ENCODE measurements at places on chromosomes 12 and 14.

DNA sequence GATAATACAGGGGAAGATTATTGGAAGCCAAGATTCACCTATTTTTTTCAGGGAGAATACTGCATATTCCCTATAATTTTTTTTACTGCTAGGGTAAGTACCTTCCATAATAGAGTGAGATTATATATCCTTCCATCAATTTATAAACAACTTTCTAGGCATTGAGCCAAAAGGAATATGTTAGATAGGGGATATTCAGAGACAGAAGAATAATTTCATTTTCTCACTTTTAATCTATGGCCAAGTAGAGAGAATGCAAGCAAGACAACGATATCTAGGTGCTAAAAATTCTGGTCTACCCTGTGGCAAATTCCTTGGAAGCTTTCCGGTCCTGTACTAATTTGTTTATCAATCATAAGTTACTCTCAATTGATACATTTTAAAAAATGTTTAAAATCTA lies 69.7 kb upstream of the STAC3 start:
- DNase-seq = no peak

DNA sequence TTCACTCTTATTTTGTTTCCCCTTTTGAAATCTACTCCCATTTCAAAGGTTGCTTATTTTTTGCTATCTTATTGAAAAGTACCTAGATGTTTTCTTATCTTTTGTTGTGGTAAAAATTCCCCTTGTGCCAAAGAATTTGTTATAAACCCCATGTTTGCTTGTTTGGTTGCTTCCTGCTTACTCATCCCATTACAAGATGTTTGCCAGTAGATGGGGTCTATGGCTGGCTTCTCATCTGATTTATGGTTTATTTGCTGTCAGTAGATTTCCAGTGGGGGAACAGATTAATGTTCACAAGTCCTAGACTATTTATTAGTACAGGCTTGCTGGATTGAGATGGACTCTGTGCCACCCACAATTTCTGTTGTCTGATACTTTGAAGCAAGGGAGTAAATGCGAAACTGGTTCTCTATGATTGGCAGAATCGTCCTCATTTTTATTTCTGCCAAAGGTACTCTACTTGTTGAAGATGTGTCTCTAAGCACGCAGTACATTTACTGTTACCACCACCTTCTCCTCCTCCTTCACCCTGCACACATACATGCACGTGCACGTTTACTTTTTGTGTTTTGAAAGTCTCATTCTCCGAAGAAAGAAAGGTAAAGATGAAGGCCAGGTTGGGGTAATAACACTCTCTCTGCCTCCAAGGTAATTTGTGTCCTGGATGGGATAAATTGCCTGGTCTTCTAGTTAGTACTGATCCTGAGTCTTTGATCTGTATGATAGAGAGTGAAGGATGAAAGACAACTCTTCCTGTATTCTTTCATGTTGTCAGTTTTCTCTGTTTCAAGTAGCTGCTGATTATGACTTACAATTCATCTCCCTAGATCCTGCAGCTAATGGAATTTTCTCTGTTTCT lies 117.2 kb upstream of the ATP2B1 start:
- DNase-seq = no peak

DNA sequence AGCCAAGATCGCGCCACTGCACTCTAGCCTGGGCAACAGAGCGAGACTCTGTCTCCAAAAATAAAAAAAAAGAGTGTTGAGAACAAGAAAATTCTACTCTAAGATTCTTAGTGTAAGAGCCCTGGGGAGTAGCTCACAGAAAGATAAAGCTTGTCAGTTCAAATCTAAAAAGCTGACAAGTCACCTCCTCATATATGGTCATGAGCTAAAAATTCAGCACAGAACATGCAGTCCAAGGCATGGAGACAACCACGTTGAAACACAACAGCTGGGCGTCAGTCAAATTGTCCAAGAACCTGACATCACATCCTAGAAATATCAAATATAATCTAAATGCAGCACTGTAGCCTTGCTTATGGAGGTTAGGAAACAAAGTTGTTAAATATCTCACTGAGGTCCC lies 47.8 kb downstream of the CLIP1 start:
- DNase-seq = no peak

GRCh38 chr14:66135831-66136230 lies 350.3 kb upstream of the CCDC196 start:
- DNase-seq = no peak

DNA sequence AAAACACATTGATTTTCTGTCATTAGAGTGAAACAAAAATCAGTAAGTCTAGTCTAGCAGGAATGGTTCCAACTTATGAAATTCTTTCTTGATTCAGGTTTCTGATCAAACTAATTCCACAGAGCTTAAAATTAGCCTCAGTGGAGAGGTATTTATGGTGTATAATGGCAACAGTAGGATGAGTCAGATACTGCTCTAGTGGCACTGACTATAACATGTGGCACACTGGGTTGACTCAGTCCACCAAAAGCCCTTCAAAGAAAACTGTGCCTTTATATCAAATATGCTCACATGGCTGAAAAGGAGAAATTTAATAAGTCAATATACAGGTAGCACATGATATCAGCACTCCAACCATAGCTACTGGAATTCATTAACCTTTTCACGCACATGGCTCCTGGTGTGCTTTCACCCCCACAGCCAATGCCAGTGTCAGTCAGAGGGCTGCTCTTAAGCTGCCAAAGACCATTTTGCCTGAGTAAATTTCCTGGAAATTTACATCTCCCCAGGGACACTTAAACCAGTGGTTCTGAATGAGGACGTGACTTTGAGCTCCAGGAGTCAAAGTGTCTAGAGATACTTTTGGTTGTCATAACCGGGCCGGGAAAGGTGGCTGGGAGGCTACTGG lies 21.7 kb upstream of the CATSPERB start:
- DNase-seq = no peak

GRCh38 chr14:71694591-71695530 lies 237.4 kb upstream of the RGS6 start:
- no peak for DNase-seq

GRCh38 chr12:91923864-91924263 lies 221.8 kb downstream of the BTG1 start:
- DNase-seq = no peak

- no peak for DNase-seq
These were observed 150.2 kb downstream of the SSPN start for GRCh38 chr12:26345471-26346003.

- DNase-seq = no peak
These were observed 117.5 kb upstream of the EVL start for GRCh38 chr14:99947695-99948094.

DNA sequence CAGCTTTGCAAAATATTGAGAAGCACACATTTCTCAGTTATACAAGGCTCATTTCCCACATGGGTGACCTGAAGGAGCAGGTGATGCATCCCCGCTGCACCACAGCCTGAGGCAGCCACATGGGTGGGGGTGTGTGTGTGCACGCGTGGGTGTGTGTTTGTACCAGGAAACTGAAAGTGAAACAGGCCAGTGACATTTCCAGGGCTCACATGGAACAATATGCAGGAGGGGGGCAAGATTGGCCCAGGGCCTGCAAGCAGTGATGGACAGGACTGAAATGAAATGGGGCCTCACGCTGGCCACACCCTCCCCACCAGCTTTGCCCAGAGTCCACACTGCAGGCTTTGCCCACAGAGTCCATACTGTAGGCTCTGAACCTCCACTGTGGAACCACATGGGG lies 154.2 kb upstream of the PARP11 start:
- no peak for DNase-seq

GRCh38 chr12:122999986-123000420 lies 19.5 kb downstream of the ARL6IP4 start:
- DNase-seq = no peak

DNA sequence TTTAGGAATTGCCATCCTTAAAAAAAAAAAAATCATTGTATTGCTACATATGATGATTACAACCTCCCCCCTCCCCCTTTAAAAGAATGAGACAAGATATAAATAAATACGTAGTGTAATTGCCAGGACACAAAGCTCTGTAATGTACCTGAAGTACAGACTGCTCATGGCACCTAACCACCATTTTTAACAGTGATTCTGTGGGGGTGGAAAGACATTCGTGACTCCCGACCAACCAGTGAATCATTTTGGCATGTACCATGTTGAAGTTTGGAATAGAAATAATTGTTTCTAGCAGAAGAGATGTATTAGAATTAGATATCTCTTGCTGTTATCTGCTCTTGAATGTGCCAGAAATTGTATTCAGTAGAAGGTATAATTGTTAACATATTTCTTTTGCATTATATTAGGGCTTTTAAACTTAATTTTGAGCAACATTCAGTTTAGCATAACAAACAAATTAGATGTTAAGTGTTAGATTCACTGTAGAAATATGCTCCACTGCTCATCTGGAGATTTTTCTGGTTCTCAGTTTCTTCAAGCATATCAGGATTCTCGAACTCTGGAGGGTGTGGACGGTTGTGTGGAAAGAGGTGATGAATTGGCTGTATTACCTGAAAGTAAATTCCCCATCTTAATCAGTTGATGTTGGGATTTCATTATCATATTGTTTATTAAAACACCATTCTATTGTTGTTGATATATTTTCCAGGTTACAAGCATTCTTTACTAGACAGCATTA lies 31.1 kb downstream of the FRS2 start:
- no peak for DNase-seq

Data from H9 (cell line).